ENCODE measurements at places on chromosomes 11 and 22.

- H3K36me3 ChIP-seq = peaks cover under 1% of the 10 kb centered on the region
- H3K27me3 ChIP-seq = peaks cover 2% of the 10 kb centered on the region
- peaks cover 12% of the 10 kb centered on the region for H3K4me1 ChIP-seq
- DNase-seq = no peak
- H3K4me3 ChIP-seq = peak overlapping the region; percentile 29
Observed at GRCh38 chr11:60951606-60951903, 421 bp downstream of the SLC15A3 start.

DNA sequence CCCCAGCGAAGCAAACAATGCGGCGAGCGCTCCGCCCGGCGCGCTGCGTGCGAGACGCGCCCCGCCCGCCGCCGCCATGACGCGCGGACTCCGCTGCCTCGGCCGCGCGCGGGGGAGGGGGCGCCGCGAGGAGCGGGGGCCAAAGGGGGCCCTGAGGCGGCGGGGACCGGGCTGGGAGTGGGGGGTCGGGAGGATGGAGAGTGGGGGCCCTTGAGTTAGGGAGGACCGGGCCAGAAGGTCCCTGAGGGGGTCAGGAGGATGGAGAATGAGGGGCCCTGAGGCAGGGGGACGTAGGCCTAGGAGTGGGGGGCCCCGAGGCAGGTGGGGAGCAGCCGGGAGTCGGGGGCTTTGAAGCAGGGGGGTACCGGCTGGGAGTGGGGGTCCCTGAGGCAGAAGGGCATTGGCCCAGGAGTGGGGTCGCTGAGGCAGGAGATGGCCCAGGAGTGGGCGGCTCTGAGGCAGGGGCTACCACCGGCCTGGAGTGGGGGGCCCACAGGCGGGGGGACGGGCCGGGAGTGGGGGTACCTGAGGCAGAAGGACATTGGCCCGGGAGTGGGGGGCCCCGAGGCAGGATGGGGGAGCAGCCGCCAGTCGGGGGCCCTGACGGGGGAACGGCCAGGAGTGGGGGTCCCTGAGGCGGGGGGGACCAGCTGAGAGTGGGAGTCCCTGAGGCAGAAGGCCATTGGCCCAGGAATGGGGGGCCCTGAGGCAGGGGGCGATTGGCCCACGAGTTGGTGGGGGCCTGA is at the start of gene BRD1:
Gene BRD1 (minus strand): TSS at position 21 of the 746 bp plus-strand sequence. CDS start 3,556 bp downstream, outside the sequence.
- H3K27ac ChIP-seq = peak within 1 kb of the TSS; percentile 92
- H3K27me3 ChIP-seq = peaks cover 2% of the 10 kb centered on the region
- peaks cover 10% of the 10 kb centered on the region for H3K4me1 ChIP-seq
- peak; percentile 61 for DNase-seq
- peaks cover 16% of the 10 kb centered on the region for H3K36me3 ChIP-seq
- H3K4me3 ChIP-seq = peak within 1 kb of the TSS; percentile 98

- DNase-seq = no peak
- no peaks in the 10 kb centered on the region for H3K27me3 ChIP-seq
- no peak overlapping the region for H3K27ac ChIP-seq
Observed at GRCh38 chr11:76664578-76665061, 5.9 kb downstream of the LRRC32 start.

- H3K27me3 ChIP-seq = no peaks in the 10 kb centered on the region
- peaks cover 7% of the 10 kb centered on the region for H3K4me1 ChIP-seq
- H3K4me3 ChIP-seq = no peak overlapping the region
- H3K36me3 ChIP-seq = peaks cover 5% of the 10 kb centered on the region
- DNase-seq = peak; percentile 47
Observed at GRCh38 chr11:111793863-111794262, 27.7 kb upstream of the PPP2R1B start.

GRCh38 chr11:33692541-33692940 is 8.1 kb downstream of the C11orf91 start:
- no peaks in the 10 kb centered on the region for H3K36me3 ChIP-seq
- H3K27me3 ChIP-seq = no peaks in the 10 kb centered on the region
- H3K27ac ChIP-seq = peak overlapping the region; percentile 88
- no peak overlapping the region for H3K4me3 ChIP-seq
- peaks cover 40% of the 10 kb centered on the region for H3K4me1 ChIP-seq
- no peak for DNase-seq

All from IMR-90 (cell line).